CD4-positive, alpha-beta T cell treated with Interleukin-15 for 4 hours (primary cell): ENCODE measurements at places on chromosomes 7 and 10.

DNA sequence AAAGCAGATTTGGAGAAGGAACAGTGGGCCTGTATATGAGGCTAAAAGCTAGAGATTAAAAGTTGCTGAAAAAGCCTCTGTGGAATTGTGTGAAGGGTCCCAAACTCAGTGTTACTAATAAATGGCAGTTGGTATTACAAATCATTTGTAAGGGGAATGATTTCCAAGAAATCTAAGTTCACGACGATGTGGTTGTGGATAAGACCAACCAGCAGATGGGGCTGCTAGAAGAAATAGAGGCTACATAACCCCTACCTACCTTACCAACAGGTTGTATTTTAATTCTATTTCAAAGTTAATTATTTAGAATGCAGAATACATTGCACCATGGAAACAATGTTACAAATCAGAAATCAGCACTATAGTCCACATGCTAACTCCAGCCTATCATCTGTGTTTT lies 377.1 kb downstream of the HPSE2 start:
- no peak for DNase-seq

- no peak for DNase-seq
These were observed 30.1 kb downstream of the CNNM2 start for GRCh38 chr10:102948176-102948575.

GRCh38 chr7:145957160-145957890 lies 159.3 kb upstream of the CNTNAP2 start:
- DNase-seq, result no peak

DNA sequence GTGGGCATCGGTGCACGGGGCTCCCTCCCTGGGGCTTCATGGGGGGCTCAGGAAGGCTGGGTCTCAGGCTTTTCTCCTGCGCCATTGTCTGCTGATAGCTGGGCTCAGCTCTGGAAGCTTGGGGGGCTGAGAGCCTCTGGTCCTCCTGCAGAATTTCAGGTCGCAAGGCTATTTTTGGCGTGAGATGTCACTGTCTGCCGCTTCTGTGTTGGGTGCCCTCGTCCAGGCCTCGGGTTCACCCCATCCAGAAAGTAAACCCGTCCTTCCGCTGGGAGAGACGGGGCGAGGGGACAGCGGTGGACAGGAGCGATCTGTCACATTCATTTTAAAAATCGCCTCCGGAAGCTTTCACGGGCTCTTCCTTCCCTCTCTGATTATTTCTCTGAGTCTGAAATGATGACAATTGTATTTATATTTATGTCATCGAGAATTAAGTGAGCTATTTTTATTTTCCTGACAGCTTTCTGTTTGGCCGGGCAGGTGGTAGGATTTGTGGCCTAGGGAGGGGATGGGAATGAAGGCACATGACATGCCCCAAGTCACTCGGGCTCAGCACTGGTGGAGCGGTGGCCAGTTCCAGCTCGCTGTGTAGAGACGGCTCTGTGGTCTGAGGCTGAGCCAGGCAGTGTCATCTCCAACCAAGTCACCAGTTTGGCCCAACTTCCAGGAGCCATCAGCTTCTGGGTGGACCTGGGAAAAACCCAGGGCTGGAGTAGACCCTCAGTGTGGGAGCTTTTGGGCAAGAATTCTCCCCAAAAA lies 40.7 kb upstream of the AP5Z1 start:
- no peak for DNase-seq

DNA sequence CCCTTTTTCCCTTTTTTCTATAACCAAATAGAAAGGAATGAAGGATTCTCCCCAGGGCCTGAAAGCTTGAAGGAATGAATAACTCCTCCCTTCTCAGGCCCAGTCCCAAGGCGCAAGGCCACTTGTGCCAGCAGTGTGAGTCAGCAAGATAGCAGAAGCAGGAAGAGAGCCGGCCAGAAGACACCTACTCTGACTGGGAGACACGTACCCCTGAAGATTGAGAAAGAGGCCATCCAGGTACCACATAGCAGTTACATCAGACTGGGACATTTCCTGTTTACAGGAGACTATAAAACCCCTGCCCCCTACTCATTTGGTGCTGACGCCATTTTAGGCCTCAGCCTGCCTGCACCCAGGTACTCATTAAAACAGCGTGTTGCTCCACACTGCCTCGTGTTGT lies 65.5 kb downstream of the LRRC17 start:
- no peak for DNase-seq
